ENCODE measurements at places on chromosomes 11 and 22. TPM values are rescaled to one million over a fixed set of nuclear protein-coding genes. Genes with fewer than 3 reads are reported as not detected.
A peak's percentile ranks its signal among the peaks of the same experiment; 100 is the strongest.

- no peak overlapping the region for H3K27ac ChIP-seq
- no peaks in the 10 kb centered on the region for H3K27me3 ChIP-seq
- H3K4me1 ChIP-seq, result peaks cover 16% of the 10 kb centered on the region
- DNase-seq, result no peak
These were observed 22.9 kb downstream of the PRR5 start for GRCh38 chr22:44724859-44725258.

GRCh38 chr11:117686711-117687110 is 110.3 kb downstream of the DSCAML1 start:
- H3K4me3 ChIP-seq, result no peak overlapping the region
- no peak overlapping the region for H3K27ac ChIP-seq
- no peaks in the 10 kb centered on the region for H3K36me3 ChIP-seq
- H3K27me3 ChIP-seq, result no peaks in the 10 kb centered on the region
- no peak for DNase-seq
- H3K4me1 ChIP-seq, result no peaks in the 10 kb centered on the region

DNA sequence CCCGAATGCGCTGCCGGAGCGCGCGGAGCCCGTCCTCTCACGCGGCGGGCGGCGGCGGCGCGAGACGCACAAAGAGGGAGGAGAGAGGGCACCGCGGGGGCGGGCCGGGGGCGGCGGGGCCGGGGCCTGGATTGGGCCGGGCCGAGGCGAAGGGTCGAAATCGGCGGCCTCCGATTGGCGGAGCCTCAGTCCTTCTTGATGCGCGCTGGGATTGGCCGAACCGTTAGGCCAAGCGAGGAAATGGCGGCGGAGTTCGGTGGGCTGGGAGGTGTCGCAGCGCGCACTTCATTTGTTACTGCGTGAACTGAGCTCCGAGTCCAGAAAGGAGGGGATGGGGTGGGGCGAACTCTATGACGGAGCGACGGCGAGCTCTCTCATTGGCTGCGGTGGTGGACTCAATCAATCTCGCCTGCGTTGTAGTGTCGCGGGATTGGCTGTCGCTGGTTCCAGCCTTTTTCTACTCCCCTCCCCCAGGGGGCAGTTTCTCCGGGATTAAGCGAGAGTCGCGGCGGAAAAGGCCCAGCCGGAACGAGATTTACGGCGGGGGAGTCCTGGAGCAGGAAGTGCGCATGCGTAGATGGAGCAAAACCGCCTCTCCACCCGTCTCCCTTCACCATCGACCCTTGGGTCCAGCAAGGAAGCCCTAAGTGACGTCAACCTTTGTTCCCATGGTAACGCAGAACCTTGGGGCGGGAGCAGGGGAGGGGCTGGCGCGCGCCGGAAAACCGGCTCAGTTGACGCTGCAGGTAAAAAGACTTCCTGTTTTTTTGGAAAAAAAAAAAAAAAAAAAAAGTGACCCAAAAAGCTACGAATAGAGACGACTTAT is at the start of gene SF1:
Gene SF1 (minus strand): TSS at position 70 of the 826 bp plus-strand sequence. CDS start 150 bp downstream, outside the sequence.
- H3K27me3 ChIP-seq, result no peaks in the 10 kb centered on the region
- peak; percentile 97 for DNase-seq

DNA sequence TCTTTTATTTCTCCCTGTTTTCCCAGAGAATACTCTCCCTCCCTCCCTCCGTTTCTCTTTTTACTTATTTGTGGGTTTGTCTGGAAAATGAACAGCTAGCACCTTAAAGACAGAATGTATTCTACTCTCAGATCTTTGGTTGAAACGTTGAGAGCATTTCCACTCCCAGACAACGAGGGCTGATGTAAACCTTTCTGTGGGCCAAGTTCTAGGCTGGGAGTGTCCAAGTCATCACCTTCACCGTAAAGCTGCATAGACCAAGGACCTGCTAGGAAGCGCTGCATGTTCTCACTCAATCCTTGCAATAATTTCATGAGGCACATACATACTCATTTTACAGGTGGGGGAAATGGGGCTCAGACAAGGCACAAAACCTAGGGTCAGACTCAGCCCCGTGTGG is 32.4 kb downstream of the MYH9 start:
- peaks cover 100% of the 10 kb centered on the region for H3K4me1 ChIP-seq
- H3K27ac ChIP-seq, result peak overlapping the region; percentile 71
- H3K4me3 ChIP-seq, result peak overlapping the region; percentile 20
- no peaks in the 10 kb centered on the region for H3K27me3 ChIP-seq

DNA sequence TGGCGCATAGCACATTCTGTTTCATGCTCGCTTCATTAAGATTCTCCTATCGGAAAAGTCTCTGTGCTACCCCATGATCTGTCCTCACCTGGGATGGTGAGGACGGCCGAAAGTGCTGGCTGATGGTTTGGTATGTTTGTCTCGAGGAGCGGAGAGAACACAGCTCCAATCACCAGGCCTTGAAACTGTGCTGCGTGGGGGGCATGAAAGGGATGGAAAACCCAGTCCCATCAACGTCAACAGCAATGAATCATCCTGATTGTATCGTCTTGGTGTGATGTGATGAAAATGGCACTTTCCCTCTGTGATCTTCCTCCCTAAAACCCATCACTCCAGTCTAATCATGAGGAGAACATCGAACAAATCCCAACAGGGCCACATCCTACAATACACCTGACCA is 8.4 kb downstream of the FXYD6 start:
- peaks cover 4% of the 10 kb centered on the region for H3K4me1 ChIP-seq
- no peaks in the 10 kb centered on the region for H3K27me3 ChIP-seq
- DNase-seq, result no peak
- H3K27ac ChIP-seq, result no peak overlapping the region
- no peak overlapping the region for H3K4me3 ChIP-seq

Gene OR6A2
- not detected for total RNA-seq

Gene BAIAP2L2
- total RNA-seq, result 0.45 TPM

Gene BDNF
- total RNA-seq, result not detected
